Stomach (tissue), 19 donors: ENCODE measurements at places on chromosomes 7 and 10. TPM values are rescaled to one million over a fixed set of nuclear protein-coding genes. Genes with fewer than 3 reads are reported as not detected.

DNA sequence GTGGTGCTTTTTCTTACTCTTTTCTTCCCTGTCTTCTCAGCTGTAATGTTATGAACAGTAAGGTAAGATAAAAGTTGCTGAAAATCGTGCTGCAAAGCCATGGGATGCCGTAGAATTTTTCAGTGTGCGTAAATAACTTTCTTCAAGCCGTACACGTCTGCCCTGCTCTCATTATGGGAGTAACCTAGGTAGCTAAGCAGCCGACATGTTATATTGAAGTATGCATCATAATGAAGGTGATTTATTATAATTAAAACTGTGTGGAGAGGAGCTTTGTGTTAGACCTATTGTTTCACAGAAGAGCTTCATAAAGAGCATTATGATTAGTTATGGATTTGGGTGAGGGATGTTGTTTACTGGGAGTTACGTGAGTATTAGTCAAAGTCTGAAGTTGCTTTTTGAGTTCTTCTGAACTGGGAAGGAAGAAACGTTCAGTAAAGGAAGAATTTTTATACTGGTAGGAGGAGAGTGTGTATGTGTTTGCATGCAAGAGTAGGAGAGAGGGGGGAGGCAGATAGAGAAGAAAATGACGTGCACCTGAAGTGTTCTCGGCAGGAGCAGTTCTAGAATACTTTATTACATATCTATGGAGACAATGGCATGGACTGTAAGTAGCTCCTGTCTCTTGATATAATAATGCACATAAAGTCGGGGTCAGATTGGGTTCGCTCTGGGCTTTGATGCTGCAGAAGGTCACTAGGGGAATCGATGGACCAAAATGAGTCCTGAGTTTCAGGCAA, 56.3 kb downstream of the POU6F2 start:
- DNase-seq: no peak
- no peaks in the 10 kb centered on the region for H3K36me3 ChIP-seq
- no peaks in the 10 kb centered on the region for H3K4me1 ChIP-seq
- no peak overlapping the region for H3K4me3 ChIP-seq
- H3K27me3 ChIP-seq: no peaks in the 10 kb centered on the region
- no peak overlapping the region for H3K27ac ChIP-seq

- H3K4me3 ChIP-seq: no peak overlapping the region
- H3K36me3 ChIP-seq: no peaks in the 10 kb centered on the region
- H3K27me3 ChIP-seq: no peaks in the 10 kb centered on the region
- no peak overlapping the region for H3K27ac ChIP-seq
- no peak for DNase-seq
- H3K4me1 ChIP-seq: no peaks in the 10 kb centered on the region
Observed at GRCh38 chr10:46305079-46305818, 18.5 kb downstream of the ANTXRL start.

- no peak for DNase-seq
- H3K27ac ChIP-seq: no peak overlapping the region
- no peaks in the 10 kb centered on the region for H3K27me3 ChIP-seq
- no peaks in the 10 kb centered on the region for H3K4me1 ChIP-seq
Observed at GRCh38 chr7:135843214-135843613, 94.6 kb upstream of the FAM180A start.

DNA sequence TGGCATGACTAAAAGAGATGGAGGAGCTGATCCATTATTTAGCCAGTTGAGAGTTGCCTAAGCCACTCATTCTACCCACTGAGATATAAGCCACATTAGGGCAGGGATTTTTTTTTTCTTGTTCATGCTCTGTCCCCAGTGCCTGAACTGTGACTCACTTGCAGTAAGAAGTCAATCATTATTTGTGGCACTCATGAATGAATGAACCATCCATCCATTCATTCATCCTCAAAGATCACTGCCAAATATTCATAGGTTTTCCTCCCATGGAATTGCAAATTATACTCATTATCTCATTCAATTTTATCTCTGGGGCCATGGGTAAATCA, 22.8 kb upstream of the ARID5B start:
- DNase-seq: no peak
- H3K27ac ChIP-seq: no peak overlapping the region
- H3K4me3 ChIP-seq: no peak overlapping the region
- no peaks in the 10 kb centered on the region for H3K36me3 ChIP-seq
- no peaks in the 10 kb centered on the region for H3K27me3 ChIP-seq

GRCh38 chr7:128150223-128150865, 90.7 kb upstream of the LEP start:
- H3K4me1 ChIP-seq: no peaks in the 10 kb centered on the region
- H3K36me3 ChIP-seq: no peaks in the 10 kb centered on the region
- no peak overlapping the region for H3K4me3 ChIP-seq
- H3K27me3 ChIP-seq: peaks cover 47% of the 10 kb centered on the region
- no peak overlapping the region for H3K27ac ChIP-seq
- no peak for DNase-seq

Gene SPACDR
- total RNA-seq: not detected

GRCh38 chr10:6917125-6917524, 337.0 kb upstream of the PRKCQ start:
- no peak for DNase-seq
- H3K27me3 ChIP-seq: no peaks in the 10 kb centered on the region
- H3K4me3 ChIP-seq: no peak overlapping the region
- H3K27ac ChIP-seq: no peak overlapping the region
- H3K4me1 ChIP-seq: peaks cover 7% of the 10 kb centered on the region
- no peaks in the 10 kb centered on the region for H3K36me3 ChIP-seq

Gene NPSR1
- not detected for total RNA-seq

GRCh38 chr7:48144291-48144768, 26.9 kb upstream of the ABCA13 start:
- no peaks in the 10 kb centered on the region for H3K27me3 ChIP-seq
- H3K4me3 ChIP-seq: no peak overlapping the region
- no peak for DNase-seq
- no peaks in the 10 kb centered on the region for H3K36me3 ChIP-seq
- no peak overlapping the region for H3K27ac ChIP-seq
- no peaks in the 10 kb centered on the region for H3K4me1 ChIP-seq

DNA sequence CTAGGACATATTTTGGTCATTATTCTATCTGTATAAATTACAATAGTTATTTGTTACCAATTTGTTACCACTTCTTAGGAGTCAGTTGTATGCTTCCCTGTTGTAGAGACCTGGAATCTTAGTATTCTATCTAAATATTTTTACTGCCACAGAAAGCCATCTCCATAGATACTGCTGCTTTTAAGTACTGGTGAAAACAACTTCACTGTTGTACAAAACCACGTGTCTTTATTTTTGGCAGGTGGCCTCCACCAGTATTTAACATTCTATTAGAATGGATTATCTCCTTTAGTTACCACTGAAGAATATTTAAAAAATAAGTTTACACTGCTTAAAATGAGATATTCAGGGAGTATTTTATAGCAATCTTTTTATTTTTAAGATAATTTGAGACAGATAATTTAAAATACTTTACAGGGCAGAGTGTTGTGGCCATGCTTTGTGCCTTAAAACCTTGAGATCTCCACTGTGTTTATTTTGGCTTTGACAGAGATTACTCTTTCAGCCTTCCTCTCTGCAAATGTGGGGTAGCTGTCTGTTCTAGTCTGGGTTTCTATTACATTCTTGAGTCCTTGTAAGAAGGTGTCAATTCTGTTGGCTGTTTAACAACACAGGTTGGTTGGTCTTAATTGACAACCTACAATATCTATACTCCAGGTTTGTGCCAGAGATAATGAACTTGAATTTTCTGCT, 185.6 kb downstream of the LRRC4 start:
- DNase-seq: no peak
- H3K27me3 ChIP-seq: no peaks in the 10 kb centered on the region
- peaks cover 4% of the 10 kb centered on the region for H3K36me3 ChIP-seq
- no peak overlapping the region for H3K4me3 ChIP-seq

DNA sequence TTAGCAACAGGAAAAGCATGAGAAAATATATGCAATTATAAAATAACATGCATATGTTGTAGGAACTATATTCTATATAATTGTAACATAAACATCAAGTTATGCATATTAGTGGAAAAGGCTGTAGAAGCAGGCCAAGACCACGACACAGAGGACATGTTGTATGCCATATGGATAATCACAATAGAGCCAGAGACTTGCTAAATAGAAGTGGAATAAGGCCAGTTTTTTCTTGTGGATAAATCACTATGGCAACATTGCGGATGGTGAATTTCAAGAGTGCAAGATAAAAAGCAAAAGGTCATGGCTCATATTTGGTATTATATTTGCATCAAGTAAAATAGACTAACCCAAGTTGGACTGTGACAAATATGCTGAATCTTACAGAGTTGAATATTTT, 93.0 kb downstream of the PCDH15 start:
- no peaks in the 10 kb centered on the region for H3K27me3 ChIP-seq
- no peak for DNase-seq
- no peak overlapping the region for H3K27ac ChIP-seq
- no peak overlapping the region for H3K4me3 ChIP-seq

DNA sequence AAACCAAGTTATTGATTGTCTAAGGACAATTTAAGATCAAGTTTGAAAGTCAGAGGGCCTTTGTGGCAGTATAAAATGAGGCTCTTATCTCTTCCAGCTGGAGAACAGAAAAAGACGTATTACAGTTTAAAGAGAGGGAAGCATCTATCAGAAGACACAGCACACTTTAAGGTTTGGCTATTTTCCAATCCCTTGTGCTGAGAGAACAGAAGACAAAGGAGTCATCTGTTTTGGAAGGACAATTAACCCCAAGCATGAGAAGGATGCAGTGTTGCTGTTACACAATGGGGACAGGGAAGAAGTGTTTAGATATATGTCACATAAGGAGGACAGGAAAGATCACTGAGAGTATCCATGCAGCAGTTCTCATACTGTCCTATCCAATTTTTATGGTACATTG, 1224.2 kb upstream of the SORCS1 start:
- peaks cover 18% of the 10 kb centered on the region for H3K4me1 ChIP-seq
- H3K36me3 ChIP-seq: no peaks in the 10 kb centered on the region
- H3K4me3 ChIP-seq: no peak overlapping the region
- no peaks in the 10 kb centered on the region for H3K27me3 ChIP-seq

Gene ASB10
- not detected for total RNA-seq

GRCh38 chr10:1293157-1293556, 237.0 kb downstream of the WDR37 start:
- no peak overlapping the region for H3K27ac ChIP-seq
- DNase-seq: no peak
- H3K4me3 ChIP-seq: no peak overlapping the region
- H3K36me3 ChIP-seq: no peaks in the 10 kb centered on the region
- peaks cover 16% of the 10 kb centered on the region for H3K27me3 ChIP-seq

DNA sequence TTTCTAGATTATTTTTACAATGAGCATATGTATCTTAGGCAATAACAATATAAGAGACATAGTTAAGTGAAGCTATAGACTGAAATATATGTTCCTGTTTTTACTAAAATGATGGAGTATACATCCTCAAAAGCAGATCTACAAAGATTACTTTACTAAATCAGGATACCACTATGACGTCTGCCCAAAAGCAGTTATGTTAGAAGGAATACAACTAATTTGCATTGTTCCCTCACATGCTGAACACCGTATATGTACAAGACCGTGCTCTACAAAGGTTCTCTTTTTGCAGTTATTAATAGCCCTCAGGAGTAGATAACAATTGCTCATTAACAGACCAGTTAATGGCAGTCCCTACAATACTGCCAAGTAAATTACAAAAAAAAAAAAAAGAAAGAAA, 137.5 kb downstream of the CD36 start:
- no peaks in the 10 kb centered on the region for H3K27me3 ChIP-seq
- H3K27ac ChIP-seq: no peak overlapping the region
- H3K36me3 ChIP-seq: no peaks in the 10 kb centered on the region
- H3K4me3 ChIP-seq: no peak overlapping the region
- H3K4me1 ChIP-seq: peaks cover 23% of the 10 kb centered on the region
- no peak for DNase-seq

DNA sequence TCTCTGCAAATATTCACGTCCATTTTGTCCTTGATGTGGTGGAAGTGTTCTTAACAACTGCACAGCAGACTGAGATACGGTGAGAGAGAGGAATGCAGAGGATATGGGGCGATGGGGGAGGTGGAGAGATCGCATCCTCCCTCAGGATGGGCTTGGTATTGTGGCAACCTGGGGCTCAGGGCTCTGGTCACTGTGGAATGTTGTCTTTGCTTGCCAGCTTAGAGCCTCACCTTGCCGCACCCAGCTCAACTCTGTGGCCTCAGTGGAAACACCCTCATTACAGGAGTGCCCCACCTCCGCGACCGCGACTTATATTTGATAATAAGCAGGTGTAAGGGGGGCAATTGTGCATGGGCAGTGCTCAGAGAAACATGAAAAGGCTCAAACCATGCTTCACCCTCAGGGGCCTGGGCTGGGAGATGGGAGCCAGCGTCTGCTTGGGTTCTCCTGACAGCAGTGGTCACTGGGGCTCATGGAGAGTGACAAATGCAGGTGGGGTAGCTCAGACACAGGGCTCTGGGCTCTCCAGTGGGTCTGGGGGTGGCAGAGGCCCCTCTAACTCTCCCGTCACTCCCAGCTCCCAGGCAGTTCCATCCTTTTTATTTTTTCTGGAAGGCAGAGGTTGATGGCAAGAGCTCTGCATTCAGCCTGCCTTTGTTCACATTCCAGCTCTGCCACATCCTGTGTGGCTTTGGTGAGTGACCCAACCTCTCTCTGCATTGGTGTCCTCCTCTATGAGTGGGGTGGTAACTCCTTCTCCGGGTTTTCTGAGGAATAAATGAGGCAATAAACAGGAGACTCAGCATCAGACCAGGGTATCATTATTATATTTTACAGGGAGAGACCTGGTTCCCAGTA, 43.1 kb upstream of the EMX2 start:
- peaks cover 44% of the 10 kb centered on the region for H3K27me3 ChIP-seq
- no peak overlapping the region for H3K27ac ChIP-seq

DNA sequence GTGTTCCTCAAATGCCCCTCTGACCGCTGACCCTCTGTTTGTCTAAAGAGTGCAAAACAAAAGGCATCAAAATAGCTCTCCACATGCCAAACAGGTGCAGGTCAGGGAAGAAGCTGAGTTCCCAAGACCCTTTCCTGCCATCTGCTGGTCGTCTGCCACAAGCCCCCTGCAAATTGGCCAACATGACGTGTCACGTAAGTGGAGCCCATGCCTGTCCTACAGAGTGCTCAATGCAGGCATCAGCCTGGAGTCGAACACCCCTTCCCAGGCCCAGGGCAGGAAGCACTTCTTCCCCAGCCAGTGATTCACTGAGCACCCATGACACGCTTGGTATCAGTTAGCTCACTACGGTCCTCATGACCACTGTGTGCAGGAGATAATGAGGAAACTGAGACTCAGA, 14.1 kb downstream of the TMEM72 start:
- H3K4me1 ChIP-seq: no peaks in the 10 kb centered on the region
- H3K36me3 ChIP-seq: no peaks in the 10 kb centered on the region
- H3K27me3 ChIP-seq: no peaks in the 10 kb centered on the region
- DNase-seq: peak; percentile 75

DNA sequence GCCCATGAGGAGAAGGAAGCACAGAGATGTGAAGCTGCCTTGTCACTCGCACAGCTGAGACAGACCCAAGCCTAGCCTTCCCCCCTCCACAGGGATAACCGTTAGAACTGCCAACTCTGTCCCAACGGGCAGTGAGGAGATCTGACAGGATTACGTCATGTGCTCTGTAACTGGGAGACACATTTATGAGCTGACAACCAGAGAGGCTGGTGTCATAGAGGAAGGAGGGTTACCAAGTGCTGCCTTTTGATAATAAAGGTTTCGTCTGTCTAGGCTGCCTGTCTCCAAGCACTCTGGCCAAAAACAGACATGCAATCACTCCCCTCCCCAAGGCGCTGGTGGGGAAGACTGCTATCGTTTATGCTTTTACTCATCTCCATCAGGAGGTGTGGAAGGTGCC, 165.9 kb downstream of the PLXNA4 start:
- H3K4me3 ChIP-seq: no peak overlapping the region
- no peaks in the 10 kb centered on the region for H3K27me3 ChIP-seq
- no peaks in the 10 kb centered on the region for H3K36me3 ChIP-seq
- no peaks in the 10 kb centered on the region for H3K4me1 ChIP-seq
